ENCODE measurements at places on chromosomes 7 and 10.

DNA sequence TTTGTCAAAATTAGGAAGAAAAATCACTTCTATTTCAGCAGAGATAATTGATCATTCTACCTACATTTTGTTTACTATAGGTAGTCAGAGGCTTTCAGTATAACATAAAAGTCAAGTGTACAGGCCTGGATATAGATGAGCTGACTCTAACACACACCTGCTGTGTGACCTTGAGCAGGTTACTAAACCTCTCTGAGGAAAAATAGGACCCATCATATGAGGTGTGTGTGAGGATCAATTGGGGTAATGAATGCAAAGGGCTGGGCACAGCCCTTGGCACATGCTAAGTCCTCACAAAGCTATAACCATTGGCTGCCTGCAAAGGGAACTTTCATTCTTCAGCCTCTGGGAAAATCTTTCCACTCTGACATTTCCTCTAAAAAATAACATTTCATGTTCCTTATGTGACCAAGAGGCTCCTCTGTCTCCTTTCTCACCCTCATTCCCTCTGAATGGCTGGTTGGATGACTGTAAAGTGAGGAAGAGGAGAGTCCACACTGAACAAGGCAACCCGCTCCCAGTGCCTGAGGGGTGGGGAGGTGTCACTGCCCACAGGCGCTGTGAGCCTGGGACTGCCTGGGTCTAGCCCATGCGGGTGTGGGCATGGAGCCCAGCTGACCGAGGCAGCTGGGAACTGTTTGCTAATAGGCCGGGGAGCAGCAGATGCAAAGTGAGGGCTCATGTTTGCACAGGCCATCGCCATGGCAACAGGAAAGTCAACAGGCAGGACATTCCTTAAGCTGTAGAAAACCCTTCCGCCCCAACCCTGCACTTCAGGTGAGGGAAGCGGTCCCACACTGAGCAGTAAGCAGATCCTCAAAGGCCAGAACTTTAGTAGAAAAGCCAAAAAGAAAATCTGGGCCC, 36.8 kb downstream of the MYOF start:
- DNase-seq = no peak

DNA sequence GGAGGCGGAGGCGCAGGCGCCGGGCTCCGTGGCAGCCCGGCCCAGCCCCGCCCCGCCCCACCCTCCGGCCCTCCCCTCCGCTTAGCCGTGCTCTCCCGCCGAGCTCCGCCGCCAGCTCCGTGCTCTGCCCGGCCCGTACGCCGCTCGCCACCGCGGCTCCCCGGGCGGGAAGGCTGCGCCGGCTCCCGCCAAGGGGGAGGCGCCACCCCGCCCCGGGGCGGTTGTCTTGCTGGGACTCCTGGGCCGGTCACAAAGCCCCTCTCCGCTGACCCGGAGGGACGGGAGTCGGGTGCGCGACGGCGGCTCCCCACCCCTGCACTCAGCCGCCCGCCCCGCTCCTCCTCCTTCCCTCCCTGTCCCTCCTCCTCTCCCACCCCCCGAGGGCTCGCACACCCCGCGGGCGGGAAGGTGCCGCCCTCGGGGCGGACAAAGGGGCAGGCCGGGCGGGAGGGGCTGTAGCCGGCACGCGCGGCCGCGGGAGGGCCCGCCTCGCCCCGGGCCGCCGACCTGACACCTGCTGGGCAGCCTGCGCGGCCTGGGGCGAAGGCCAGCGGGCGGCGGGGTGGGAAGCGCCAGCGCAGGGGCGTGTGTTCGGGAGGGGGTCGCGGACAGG, 11.5 kb upstream of the SP8 start:
- no peak for DNase-seq

- no peak for DNase-seq
These were observed 132.7 kb downstream of the PRPF18 start for GRCh38 chr10:13719425-13719824.

DNA sequence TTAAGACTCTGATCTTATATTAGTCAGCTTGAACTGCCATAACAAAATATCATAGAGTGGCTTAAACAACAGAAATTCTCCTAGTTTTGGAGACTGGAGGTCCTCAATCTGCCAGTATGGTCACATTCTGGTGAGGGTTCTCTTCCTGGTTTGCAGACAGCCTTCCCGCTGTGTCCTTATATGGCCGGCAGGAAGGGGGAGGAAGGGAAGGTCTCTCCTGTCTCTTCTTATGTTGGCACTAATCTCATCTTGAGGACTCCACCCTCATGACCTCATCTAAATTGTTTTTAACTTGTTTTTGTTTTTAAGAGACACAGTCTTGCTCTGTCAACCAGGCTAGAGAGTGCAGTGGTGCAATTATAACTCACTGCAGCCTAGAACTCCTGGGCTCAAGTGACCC, 53.1 kb downstream of the VPS41 start:
- DNase-seq = no peak

- no peak for DNase-seq
These were observed 4.8 kb downstream of the LRRC18 start for GRCh38 chr10:48934672-48935501.
